CD8-positive, alpha-beta memory T cell (primary cell): ENCODE measurements at places on chromosomes 2 and 18. TPM values are rescaled to one million over a fixed set of nuclear protein-coding genes. Genes with fewer than 3 reads are reported as not detected.

The POTEC gene
- not detected for polyA plus RNA-seq

GRCh38 chr18:39732918-39733317 is 2167.3 kb upstream of the CELF4 start:
- H3K4me3 ChIP-seq, result no peak overlapping the region
- DNase-seq, result no peak
- H3K27ac ChIP-seq, result no peak overlapping the region
- no peaks in the 10 kb centered on the region for H3K4me1 ChIP-seq
- H3K27me3 ChIP-seq, result no peaks in the 10 kb centered on the region

The DHRS9 gene
- polyA plus RNA-seq, result not detected

GRCh38 chr2:205995260-205995659 is 90.7 kb downstream of the INO80D start:
- no peaks in the 10 kb centered on the region for H3K36me3 ChIP-seq
- H3K27ac ChIP-seq, result no peak overlapping the region
- DNase-seq, result no peak

GRCh38 chr2:1617425-1618021 is 126.8 kb downstream of the PXDN start:
- no peaks in the 10 kb centered on the region for H3K27me3 ChIP-seq
- no peaks in the 10 kb centered on the region for H3K36me3 ChIP-seq
- no peak for DNase-seq
- no peak overlapping the region for H3K27ac ChIP-seq

- peaks cover 12% of the 10 kb centered on the region for H3K4me1 ChIP-seq
- no peak overlapping the region for H3K4me3 ChIP-seq
- no peak overlapping the region for H3K27ac ChIP-seq
- no peak for DNase-seq
- H3K36me3 ChIP-seq, result no peaks in the 10 kb centered on the region
These were observed 163.6 kb upstream of the RBMS1 start for GRCh38 chr2:160657196-160657595.

DNA sequence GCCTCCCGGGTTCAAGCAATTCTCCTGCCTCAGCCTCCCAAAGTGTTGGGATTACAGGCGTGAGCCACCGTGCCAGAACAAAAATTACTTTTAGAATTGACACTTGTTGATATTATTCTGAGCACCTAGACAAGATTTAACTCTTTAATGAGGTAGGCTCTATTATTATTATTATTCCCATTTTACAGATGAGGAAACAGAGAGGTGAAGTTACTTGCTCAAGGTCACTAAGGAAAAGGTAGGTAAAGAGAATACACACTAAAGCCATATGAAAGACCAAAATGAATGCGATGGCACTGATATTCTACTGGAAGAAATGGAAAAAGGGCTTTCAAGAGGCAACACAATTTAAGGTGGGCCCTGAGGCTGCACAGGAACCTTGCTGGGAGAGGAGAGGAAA is 73.8 kb upstream of the ZFP36L2 start:
- DNase-seq, result no peak
- no peak overlapping the region for H3K27ac ChIP-seq
- no peaks in the 10 kb centered on the region for H3K4me1 ChIP-seq
- no peaks in the 10 kb centered on the region for H3K36me3 ChIP-seq

- no peaks in the 10 kb centered on the region for H3K4me1 ChIP-seq
- H3K4me3 ChIP-seq, result no peak overlapping the region
- no peak for DNase-seq
- no peaks in the 10 kb centered on the region for H3K27me3 ChIP-seq
- no peak overlapping the region for H3K27ac ChIP-seq
These were observed 116.2 kb downstream of the USP34 start for GRCh38 chr2:61354543-61355197.

The QPCT gene
- polyA plus RNA-seq, result 0.26 TPM

The DQX1 gene
- polyA plus RNA-seq, result not detected
